NCI-H2107 (cell line): ENCODE measurements at places on chromosomes 16 and 17.

DNA sequence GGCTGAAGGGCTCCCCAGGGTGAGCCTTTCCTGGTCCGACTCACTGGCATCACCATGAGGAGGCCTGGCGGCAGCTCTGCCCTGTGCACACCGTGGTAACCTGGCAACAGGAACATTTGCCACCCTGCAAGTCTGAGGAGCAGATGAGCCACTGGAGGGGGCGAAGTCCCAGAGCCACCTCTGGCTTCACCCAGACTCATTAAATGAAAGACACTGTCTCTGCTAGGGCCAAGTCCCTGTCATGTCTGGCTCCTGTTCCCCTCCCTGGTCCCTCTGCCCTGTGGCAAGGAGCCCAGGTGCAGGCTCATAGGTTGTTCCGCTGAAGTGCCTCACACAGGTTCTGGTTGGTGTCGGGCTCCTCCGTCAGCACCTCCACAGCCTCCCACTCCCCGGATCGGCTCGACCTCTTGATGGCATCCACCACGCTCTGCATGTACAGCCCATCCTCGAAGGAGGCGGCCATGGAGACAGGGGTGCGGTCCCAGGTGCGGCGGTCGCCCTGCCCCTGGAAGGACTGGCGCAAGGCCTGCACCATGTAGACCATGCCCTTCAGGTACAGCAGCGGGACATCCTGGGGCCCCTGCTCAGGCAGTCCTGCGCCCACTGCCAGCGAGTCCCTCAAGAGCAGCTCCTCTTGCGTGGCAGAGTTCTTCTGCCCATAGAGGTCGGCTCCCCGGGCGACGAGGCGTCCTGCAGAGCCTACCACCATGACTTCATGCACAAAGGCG, 8.4 kb downstream of the C16orf86 start:
- DNase-seq = peak; percentile 24

GRCh38 chr17:74368341-74369081, 1.2 kb downstream of the GPR142 start:
- peak; percentile 37 for DNase-seq

DNA sequence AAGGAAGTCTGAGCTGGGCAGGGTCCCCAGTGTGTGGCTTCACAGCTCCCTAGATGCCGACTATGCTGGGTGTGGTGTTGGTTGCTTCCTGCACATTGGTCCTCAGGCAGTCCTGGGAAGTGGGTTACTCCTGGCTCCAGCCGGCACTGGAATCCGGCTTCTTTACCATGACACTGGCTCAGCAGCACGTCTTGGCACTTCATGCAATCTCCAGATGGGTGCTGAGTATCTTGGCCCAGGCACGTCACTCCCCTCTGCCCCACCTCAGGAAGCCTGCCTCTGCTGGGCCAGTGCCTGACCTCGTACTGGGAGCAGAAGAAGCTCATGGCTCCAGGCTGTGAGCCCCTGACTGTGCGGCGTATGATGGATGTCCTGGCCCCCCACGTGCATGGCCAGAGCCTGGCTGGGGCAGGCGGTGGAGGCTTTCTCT, 24.5 kb downstream of the FCSK start:
- DNase-seq = no peak

DNA sequence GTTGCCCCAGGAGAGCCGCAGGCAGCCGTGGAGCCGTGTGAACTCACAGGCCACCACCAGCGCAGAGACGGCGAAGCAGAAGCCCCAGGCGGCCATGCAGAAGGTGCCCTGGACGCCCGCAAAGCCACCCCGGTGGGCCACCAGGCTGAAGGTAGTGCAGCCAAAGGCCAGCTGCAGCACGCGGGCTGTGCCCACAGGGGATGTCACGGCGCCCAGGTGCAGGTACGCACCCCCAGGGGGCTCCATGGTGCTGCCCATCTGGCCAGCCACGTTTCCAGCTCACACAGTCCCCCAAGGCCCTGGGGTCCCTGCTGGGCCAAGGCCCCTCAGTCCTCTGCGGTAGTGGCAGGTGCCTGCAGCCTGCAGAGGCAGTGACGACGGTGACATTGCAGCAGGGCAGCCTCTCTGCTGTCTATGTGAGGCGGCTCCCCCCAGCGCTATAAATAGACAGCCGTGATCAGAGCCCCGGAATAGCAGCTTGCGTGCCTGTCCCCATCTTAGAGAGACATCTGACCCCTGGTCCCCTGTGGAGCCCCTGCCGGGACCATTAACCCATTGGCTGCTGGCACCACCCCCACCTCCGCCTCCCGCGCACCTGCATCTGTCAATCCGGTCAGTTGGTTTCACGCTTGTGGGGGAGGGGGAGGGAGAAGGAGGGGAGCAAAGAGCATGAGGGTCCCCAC, 4.5 kb upstream of the PYCR1 start:
- DNase-seq = no peak

GRCh38 chr17:77741109-77741508, 217.4 kb upstream of the TNRC6C start:
- DNase-seq = no peak

DNA sequence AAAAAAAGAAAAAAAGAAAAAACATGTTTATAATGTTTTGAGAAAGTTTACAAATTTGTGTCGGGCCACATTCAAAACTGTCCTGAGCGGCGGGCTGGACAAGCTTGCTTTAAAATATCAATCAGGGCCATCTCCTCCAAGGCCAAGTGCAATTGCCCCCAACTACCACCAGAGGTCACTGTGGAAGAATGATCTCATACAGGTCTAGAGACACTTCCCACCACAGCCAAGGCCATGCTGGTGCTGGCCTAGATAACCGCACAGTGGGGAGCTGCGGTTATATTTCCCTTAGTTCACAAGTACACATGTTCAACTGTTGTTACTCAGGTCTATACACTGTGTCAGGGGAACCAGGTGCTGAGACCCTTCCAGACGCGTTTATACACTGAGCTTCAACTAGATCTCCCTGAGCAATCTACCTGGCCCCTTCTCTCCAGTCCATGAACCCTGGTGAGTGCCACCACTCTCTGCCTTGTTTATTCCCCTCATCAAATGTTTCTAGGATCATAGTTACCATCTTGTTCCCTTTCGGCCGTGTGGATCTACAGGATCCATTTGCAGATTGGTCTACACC, 83.8 kb upstream of the CCL2 start:
- DNase-seq = peak; percentile 46

DNA sequence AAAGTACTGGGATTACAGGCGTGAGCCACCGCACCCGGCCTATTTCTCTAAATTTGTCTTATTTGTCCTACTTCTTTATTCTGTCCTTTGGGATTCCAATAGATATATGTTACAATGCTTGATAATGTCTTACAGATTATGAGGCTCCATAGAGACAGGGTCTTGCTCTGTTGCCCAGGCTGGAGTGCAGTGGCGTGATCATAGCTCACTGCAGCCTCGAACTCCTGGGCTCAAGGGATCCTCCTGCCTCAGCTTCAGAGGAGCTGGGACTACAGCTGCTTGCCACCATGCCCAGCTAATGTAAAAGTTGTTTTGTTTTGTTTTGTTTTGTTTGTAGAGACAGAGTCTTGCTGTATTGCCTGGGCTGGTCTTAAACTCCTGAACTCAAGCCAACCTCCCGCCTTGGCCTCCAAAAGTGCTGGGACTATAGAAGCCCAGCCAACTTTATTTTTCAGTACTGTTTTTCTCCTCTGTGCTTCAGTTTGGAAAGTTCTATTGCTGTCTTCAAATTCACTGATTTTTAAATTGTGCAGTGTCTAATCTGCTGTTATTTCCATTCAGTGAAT, 10.3 kb downstream of the ANKRD13B start:
- no peak for DNase-seq

DNA sequence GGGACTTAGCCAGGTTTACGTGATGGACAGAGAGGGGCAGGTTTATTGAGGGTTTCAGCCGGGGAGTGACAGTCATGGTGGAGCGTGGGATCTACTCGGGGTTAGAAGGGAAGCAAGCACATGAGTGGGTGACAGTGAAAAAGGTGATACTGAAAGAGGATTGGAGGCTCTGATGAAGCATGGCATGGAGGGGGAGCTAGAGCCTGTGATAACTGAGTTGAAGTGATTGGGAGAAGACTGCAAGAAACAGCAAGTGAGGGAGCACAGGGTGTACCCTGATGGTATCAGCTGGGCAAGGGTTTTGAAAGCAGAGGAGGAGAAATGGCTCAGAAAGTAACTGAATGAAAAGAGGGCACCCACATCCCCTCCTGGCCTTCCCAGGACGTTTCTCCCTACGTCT, 6.7 kb upstream of the KSR1 start:
- no peak for DNase-seq

GRCh38 chr17:40417258-40417608, 463 bp downstream of the TOP2A start:
- no peak for DNase-seq

DNA sequence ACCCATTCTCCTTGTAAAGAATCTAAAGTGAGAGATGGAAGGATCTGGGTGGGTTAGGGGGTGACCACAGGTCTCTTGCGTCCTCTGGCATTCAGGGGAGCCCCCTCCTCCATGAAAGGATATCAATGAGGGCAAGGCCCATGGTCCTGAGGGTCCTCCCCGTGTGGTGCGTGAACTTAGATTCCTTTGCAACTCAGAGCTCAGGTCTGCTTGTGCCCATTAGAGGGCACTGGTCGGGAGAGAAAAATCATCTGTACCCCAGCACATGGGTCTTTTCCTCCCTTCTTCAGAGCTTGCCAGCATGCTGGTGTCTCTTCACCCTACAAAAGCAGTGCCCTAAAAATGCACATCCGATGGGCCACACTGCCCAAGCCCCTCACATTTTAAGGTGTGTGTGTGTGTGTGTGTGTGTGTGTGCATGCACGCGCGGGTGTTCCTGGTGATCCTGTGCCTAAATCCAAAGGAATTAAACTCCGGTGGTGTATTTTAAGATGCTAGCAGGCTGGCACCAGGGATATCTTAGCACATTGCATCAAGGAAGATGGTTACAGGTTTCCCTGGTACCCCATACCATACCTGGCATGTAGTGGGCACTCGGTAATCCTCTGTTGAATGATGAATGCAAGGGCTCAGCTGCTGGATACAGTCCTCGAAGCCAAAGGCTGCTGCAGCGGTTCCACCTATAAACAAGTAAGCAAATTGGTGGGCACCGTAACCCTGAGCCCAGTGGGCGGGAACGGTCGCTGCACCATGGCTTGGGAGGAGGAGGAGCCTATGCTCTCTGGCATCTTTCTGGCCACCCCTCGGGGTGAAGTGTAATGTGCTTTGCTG, 4.7 kb downstream of the C1QTNF1 start:
- DNase-seq = no peak

DNA sequence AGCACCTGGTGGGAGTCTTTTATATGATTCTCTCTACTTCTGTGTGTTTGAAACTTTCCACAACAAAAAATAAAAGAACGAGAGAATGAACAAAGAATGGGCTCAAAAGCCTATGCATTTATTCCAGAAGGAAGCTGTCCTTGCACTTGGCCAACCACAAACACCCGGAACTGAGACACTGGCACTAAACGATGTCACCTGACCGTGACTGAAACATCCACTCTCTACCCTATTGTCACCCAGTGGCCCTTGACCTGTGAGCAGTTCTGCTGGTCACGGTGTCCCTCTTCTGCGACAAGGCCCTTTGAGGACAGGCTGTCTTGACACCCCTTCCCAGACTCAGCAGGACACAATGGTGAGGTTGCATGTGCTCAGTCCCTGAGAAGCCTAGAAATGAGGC, 56.6 kb downstream of the TEKT5 start:
- DNase-seq = no peak

DNA sequence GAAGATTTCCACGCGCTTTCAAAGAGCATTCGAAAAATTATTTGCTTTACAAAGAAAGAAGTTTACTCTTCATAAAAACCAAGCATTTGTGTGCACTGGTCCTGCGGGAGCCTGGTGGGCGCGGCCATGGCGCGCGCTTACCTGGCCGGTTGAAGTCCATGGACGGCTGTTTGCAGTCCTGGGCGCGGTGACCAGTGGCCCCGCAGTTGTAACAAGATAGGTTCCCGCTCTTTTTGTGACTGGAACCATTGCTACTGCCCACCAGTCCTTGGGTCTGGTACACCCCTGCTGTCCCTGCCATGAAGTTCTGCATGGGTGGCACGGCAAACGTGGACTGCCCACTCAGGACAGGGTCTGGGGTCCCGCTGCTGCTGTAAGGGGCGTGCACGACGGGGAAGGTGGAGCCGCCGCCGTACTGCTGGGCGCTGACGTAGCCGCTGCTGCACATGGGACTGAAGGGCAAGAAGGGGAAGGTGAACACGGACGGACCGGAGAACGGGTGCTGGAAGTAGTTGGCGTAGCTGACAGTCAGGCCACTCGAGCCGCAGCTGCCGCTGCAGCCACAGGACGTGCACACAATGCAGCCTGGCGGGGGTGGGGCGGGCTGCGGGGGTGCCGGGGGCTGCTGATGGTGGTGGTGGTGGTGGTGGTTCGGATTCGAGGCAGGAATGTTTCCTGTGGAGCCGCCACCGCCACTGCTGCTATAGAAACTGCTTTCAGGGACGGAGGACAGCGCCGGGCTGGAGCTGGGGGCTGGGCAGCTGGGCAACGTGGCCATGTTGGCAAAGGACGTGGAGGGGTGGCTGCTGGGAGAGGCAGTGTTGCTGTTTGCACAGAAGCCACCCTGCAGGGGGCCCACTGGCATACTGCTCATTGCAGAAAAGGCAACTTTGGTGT, 19.5 kb downstream of the MAP1LC3B start:
- DNase-seq = no peak

DNA sequence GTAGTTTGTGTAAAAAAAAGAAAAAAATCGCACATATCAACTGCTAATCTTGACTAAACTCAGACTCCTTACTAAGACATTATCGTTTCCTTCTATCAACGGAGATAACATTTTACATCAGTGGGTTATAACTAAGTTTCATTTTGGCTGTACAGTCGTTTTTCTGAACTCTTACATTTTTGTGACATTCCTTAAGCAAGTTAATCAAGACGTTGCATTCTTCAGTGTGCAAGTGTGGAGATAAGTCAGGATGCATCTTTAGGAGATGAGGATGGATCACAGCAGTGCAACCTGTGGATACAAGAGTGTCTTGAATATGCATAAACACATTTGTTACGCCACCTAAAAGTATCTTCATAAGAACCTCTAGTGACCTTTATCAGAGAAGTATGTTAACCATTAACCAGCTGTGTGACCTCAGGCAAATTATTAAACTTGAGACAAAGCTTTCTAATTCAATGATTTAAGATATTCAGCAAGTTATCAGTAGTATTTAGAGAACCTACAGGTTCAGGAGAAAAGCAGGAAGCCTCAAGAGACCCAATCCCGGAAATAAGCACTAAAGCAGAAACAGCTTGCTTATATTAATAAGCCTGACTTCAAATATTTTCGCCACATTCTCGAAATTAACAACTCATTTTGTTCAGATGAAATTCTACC, 9.4 kb downstream of the CMC2 start:
- no peak for DNase-seq

DNA sequence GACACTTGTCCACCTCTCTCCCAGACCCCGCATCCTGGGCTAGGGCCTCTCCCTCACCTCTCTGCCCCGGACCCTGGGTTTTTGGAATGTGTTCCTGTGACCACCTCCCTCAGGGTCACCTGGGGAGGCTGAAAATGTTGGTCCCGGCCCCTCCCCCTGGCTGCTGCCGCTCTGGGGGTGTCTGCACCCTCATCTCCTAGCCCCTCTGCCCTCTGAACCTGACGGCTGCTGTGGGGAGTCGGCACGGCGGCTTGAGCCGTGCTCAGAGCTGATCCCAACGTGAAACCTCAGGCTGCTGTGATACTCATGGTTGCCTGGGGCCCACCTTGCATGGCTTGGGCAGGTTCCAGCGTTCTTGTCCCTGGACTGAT, 42.8 kb downstream of the ADCY7 start:
- DNase-seq = no peak

GRCh38 chr17:6153375-6153774, 83.2 kb downstream of the WSCD1 start:
- no peak for DNase-seq

GRCh38 chr17:1766382-1767135, 4.7 kb downstream of the SERPINF1 start:
- no peak for DNase-seq
